Suprapubic skin (tissue), 4 donors: ENCODE measurements at places on chromosomes 3 and 15.

DNA sequence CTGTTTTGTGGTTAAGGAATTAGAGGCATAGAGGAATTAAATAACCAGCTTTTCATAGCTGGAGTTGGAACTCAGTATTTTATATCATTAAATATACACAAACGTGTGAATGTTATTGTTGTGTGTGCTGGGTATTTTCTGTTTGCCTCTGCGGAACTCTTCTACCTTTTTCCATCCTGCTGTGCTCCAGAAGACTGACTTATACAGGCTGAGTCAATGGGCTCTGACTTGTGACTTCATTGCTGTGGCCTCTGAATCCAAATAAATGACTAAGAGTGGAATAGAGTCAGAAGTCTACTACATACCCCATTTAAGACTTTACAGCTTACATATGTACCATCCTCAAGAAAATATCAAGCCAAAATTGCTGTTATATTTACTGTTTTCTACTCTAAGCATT lies 17.6 kb downstream of the ARIH1 start:
- DNase-seq = no peak

GRCh38 chr3:173785004-173785403 lies 387.5 kb downstream of the NLGN1 start:
- no peak for DNase-seq

DNA sequence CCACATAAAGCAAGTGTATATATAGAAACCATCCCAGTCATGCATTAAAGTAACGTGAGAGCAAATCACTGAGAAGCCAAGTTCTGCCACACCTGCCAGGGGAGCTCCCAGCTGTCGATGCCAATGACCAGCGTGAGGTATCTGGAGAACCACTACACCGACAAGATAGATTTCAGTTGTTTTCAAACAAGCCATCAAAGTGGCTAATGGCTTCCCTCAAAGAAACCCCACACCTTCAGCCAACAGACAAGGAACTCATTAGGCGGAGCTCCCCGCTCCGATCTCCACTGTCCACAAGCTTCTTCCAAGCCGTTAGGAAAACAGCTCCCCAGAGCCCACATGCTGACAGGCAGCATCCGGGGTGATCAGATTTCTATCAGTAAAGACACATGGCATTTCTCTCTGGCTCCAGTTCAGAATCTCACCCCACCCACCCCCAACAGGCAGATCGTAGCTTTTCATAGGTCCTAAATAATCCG lies 54.2 kb upstream of the SPATA12 start:
- no peak for DNase-seq

GRCh38 chr3:111617912-111618601 lies 22.9 kb upstream of the ZBED2 start:
- DNase-seq = no peak

- no peak for DNase-seq
These were observed 77.0 kb upstream of the PRR23C start for GRCh38 chr3:139121513-139122220.

DNA sequence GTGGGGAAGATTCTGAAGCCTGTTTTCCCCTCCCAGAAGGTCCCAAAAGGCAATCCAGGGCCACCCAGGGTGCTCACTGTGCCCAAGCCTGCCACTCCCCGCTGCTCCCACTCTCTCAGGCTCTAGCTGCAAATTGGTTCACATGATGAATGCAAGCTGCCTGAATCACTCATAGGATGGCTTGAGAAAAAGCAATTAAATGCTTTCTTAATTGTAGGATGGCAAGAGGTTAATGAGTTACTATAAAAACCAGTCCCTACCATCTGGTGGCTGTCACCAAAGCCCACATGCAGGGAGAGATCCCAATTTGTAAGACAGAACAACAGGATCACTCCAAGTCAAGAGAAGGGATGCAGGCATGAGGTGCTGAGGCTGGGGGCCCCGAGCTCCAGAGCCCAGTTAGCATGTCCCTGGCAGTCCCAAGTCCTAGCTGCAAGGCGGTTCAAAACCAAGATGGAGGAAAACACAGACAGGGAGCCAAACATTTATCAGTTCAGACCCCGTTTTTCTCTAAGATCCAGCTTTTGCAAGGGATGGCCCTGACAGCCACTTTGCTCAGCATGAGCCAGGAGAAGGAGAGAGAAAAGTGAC lies 207.1 kb downstream of the UACA start:
- no peak for DNase-seq

DNA sequence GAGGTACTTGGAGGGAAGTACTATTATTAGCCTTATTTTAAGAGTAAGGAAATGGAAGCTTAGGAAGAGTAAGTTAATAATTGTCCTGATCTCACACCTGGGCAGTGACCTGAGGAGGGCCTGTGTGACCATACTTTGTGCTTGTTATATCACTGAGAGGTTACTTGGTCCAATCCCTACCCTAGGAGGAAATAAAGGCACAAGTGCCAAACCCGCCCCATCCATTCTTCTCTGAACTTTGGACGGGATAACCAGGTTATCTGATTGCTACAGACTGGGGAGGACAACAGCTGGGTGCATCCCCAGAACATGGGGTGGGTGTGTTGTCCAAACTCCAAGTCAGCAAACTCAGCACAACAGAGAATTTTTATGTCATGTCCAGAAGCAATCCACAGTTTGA lies 77.7 kb upstream of the NR2E3 start:
- no peak for DNase-seq

- DNase-seq = no peak
These were observed 31.5 kb upstream of the LAMP3 start for GRCh38 chr3:183193762-183194689.

DNA sequence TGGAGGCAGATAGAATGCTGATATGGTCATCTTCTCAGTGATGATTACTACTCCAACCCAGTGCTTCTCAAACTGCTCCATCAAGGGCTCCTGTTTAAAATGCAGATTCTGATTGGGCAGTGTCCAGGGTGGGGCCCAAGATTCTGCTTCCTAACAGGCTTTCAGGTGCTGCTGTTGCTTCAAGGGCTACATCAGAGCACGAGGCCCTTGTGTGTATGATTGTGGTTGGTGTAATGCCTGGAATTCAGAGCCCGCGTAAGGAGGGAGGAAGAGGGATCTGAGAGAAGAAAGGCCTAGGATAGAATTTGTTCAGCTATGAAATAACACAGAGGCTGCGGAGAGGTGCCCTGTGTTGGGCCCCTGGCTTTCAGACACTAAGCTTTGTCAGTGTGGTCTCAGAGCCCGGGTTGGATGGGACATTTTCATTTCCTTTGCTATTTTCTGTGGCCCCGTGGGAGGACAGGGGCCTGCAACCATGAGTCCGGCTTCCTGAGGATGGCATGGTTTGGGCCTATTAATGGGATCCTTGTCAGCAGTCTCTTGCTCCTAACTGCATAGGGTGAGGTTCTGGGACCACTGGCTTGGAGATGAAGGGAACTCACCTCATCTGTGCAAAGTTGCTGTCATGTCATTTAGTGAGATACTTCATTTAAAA lies 53.0 kb downstream of the ATP1B3 start:
- peak; percentile 49 for DNase-seq

DNA sequence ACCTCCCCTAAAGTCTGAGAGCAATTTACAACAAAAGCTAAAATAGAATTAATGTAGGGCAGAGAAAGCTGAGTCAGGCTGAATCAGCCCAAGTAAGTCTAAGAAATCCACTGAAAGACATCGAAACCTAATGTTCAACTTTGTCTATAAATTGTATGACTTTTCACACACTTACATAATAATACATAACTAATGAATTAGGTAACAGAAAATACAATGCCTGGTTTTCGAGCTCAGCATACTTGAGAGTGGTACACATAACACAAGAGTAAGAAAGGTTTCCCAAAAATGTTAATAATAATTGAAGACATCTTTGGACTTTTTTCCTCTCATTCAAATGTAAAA lies 55.3 kb upstream of the VGLL4 start:
- no peak for DNase-seq

DNA sequence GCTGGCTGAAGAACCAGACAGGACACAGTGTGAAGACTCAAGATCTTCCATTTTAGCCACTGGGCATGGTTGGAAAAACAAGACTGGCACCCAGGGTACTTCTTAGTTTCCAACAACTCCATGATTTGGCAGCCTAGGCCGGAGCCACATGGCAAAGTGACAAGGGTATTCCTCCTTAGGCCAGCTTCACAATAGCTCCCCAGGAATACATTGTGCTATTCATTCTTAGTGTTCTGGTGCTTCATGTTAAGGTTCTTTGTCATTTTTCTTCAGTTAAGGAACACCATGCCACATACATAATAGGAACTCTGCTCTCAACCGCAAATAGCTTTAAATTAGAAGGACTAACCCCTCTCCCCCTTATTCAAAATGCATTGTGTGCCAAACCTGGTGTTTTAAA lies 8.0 kb upstream of the FILIP1L start:
- no peak for DNase-seq

DNA sequence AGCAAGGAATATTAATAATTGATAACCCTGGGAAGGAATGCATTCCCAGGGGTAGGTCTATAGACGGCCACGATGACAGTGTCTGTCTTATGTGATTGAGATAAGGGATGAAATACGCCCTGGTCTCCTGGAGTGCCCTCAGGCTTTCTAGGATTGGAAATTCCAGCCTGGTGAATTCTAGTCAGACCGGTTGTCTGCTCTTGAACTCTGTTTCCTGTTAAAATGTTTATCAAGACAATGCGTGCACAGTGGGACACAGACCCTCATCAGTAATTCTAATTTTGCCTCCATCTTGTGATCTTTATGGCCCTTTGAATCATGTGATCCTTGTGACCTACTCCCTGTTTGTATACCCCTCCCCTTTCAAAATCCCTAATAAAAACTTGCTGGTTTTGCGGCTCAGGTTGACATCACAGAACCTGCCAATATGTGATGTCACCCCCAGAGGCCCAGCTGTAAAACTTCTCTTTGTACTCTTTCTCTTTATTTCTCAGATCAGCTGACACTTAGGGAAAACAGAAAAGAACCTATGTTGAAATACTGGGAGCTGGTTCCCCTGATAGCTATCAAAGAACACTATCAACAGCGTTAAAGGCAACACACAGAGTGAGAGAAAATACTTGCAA lies 183.3 kb downstream of the PDE8A start:
- no peak for DNase-seq

DNA sequence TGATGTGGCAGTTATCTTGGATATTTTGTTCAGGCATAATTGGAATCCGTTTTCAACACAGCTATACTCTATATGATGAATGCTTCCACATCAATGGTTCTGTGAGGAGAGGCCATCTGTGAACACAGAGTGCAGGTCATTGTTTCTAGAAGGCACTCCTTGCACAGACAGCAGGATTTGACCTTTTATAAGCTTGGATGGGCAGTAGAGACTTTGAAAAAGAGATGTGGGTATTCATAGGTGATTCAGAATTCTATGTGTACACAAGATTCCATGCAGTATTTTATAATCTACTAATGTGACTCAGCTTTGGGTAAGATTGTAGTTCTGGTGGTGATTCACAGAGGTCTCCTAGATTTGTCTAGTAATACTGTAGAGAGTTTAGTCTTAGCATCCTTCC lies 12.5 kb downstream of the ARPP21 start:
- no peak for DNase-seq

- peak; percentile 82 for DNase-seq
These were observed 1.8 kb upstream of the MYL3 start for GRCh38 chr3:46865031-46865507.

- no peak for DNase-seq
These were observed 82.3 kb upstream of the RNF7 start for GRCh38 chr3:141655801-141656200.

DNA sequence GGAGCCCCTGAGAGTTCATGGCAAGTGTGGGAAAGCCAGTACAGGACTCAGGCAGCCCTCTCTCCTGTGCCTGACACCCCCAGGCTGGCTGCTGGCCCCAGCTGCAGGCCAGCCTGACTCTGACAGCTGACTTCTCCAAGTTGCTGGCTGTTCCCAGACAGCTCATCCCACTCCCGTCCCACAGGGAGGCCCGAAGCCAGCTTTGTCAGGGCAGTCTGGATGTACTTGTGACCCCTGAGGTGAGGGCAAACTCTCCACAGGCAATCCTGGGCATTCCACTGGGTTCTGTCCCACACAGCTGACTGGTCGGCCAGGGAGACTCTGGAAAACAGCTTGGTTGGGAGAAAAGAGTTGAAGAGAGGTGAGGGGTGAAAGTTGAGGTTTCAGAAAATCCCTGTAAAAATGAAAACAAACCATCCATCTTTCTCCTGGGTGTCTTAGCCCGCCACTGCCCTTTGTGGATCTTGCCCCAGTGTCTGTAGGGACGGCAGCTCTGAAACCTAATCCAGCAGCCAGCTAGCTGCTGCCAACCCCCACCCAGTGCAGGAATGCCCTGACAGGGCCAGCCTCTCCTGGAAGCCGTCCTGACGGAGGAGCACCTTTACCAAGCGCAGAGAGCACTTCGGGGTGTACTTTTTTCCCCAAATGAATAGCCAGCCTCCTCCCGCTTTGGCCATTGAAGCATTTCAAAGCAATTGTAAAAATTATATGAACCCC lies 87.9 kb downstream of the DNAJB8 start:
- no peak for DNase-seq

- DNase-seq = peak; percentile 86
These were observed at the start of gene RPP25 for GRCh38 chr15:74956648-74957475. TSS of gene RPP25 (minus strand) at chr15:74956772. CDS start at chr15:74956583, 189 bp downstream.

GRCh38 chr15:100140527-100141308 lies 201.1 kb downstream of the ADAMTS17 start:
- no peak for DNase-seq

DNA sequence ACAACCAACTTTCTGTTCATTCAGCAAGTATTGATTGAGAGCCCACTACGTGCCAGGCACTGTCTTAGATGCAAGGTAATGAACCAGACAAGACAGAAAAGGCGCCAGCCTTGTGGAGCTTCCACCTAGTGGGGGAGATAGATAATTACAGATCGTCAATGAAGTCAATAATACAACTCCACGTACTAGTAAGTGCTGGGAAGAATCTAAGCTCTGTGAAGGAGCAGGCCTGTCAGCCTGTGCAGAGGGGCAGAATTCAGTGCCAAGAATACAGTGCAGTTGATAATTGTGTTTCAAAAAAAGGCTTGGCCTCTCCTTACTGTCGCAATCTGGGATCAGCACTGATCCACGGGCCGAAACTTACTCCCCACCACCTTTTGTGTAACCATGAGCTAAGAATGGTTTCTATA lies 186.3 kb downstream of the FEZF2 start:
- no peak for DNase-seq

DNA sequence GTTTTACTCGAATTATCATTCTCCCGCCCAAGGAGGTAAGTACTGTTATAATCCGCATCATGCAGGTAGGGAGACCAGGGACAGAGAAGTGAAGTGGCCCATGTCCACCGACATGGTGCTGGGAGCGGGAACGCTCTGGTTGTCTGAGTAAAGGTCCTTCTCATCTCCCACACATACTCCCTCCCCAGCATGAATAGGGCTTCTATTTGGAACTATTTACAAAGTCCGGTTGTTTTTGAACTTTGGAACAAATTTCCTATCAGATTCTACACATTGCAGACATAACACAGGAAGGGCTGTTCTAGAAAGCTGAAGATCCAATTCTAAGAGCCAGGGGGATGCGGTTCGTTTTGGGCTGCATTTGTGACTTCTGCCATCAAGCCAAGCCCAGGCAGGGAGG lies 94.8 kb upstream of the TLE3 start:
- no peak for DNase-seq

DNA sequence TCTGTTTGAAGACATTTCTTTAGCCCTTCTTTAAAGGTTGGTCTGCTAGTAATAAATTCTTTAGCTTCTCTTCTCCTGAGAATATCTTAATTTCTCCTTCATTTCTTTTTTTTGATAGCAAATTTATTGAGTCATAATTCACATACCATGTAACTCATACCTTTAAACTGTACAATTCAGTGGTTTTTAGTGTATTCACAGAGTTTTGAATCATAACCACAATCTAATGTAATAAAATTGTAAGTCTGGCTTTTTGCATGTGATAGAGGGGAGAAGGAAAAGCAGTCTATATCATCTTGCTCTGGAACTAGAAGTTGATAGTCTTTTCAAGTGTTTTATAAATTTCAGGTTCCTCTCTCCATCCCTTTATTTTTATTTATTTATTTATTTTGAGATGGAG lies 81.3 kb downstream of the APBA2 start:
- no peak for DNase-seq
